Hematopoietic multipotent progenitor cell (in vitro differentiated cells): ENCODE measurements at places on chromosomes 3 and 15. TPM values are rescaled to one million over a fixed set of nuclear protein-coding genes. Genes with fewer than 3 reads are reported as not detected.

DHX30 gene
- total RNA-seq = 88.3 TPM

GOLGA8J gene
- total RNA-seq = under 0.01 TPM

MAGEL2 gene
- total RNA-seq = 0.27 TPM

OPA1 gene
- total RNA-seq = 27.5 TPM

MAP6D1 gene
- 1.3 TPM for total RNA-seq

JMJD7 gene
- total RNA-seq = 6.7 TPM

- DNase-seq = peak; percentile 2
Measured at GRCh38 chr3:80889535-80889934, 871.9 kb downstream of the GBE1 start.

GRCh38 chr3:72494626-72495025 lies 353.6 kb downstream of the SHQ1 start:
- no peak for DNase-seq

- no peak for DNase-seq
Measured at GRCh38 chr3:162332344-162332743, 835.7 kb downstream of the OTOL1 start.

GRCh38 chr3:99974989-99975388 lies 139.3 kb downstream of the FILIP1L start:
- no peak for DNase-seq

DNA sequence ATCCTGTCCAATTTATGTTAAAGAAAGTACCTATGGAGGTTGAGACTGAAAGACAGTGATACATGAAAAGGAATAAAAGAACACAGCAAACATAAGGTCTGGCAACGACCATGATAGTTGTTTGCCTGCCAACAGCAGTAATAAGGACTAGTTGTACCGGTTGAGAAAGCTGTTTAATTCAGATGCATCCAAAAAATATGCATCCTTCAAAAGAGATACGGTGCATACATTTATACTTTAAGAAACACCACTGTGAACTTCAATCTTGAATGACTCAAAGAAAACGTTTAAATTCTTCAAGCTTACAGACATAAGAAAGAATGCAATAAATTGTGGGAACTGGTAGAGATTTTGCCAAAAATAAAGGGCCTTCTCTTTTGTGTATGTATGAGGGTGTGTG lies 492.1 kb downstream of the NLGN1 start:
- DNase-seq = no peak

GRCh38 chr3:89059211-89059925 lies 48.1 kb upstream of the EPHA3 start:
- peak; percentile 9 for DNase-seq

DNA sequence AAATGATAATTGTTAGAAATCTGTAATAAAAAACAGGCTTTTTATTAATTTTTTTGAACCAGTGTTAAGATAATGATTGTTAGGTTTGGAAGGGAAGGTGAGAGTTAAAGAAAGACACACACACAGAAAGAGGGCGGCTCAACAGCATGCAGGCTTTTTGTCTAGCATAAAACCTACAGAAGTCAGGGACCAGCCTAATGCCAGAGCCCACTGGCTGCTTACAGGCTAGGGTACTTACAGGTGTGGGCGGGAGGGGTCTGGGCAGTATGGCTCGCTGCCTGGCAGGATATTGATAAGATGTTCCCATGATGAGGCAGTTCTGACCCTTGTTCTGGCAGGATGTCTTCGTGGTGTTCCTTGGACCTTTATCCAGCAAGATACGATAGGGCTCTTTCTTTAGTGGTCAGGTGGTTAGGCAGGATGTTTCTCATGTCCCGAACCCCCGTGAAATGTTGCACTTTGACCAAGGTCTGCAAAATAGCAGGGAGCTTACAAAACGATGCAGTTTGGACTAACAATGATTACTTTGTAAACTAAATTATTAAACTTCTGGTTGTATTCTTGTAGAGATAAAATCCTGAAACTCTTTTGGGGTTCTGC lies 84.7 kb downstream of the DCUN1D1 start:
- DNase-seq = no peak
